Suppressor macrophage treated with lipopolysaccharide for 1 hour (primary cell): ENCODE measurements at places on chromosomes 11 and 22.
A peak's percentile ranks its signal among the peaks of the same experiment; 100 is the strongest.

DNA sequence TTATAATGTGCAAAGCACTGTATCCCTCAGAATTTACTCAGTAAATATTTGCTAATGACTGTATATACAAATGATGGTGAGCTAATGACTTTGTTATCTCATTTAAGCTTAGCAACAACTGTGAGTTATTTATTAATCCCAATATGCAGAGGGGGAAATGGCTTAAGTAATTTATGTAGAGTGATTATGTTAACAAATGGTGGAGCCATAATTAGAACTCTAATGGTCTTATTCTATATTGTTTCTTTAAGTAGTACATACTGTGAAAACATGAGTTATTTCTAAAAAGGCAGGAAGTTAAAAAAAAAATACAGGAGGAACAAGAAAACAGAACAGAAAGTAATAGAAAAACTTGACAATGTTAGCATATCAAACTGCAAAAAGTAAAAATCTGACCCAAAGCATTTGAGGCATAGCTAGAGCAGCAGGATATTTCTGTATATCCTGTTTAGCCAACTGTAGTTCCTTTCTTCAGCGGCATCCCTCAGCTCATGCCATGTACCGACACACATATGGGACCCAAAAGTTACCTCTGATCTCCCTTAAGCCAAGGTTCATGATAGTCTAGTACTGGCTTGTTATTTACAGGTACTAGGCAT, 94.2 kb downstream of the FCHSD2 start:
- peak; percentile 47 for DNase-seq

DNA sequence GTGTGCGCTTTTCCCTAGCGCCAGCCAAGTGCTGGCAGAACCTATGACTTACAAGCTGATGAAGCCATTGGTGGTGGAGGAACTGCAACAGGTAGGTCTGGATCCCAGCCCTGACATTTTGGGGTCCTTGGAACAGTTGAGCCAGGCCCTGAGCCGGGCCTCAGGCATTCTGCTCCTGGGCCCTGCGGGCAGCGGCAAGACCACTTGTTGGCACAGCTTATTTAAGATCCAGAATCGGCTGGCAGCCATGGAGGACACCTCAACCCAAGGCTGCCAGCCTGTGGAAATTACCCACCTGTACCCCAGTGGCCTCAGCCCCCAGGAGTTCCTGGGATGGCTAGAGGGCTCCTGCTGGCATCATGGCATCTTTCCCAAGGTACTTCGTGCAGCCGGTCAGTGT, 49.7 kb downstream of the DNHD1 start:
- no peak for DNase-seq

DNA sequence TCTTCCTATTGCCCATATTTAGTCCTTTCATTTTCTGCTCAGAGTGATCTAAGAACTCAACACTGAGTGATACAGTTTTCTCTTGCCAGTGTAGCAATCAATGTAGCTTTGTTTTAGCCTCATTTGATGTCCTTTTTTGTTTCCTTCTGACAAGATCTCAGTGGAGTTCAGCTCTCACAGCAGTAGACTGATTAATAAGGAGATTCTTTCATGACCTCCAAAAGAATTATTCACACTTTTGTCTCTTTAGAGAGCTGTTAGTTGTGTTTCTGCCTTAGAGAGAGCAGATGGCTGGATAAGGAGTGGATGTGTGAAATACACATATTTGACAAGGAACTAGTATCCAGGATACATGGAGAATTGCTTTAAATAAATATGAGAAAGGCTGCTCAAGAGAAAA, 6.6 kb upstream of the TMEM225 start:
- DNase-seq: no peak

DNA sequence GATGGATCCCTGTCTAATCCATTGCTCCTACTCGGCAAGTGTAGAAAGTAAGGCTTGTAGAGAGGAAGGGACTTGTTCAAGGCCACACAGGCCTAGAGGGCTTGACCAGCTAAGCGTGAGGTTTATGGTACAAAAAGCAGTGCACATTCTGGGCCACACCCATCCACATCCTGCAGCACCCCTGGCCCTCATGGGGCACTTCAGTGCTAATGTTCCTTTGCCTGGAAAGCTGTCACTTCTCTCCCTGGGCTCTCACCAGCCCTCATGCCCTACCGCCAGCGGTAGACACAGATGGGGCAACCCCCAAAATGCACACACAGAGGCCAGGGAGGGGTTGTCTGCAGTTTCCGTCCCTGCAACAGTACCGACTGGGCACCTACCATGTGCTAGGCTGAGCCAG, 7.1 kb upstream of the MGAT3 start:
- no peak for DNase-seq

- no peak for DNase-seq
Observed at GRCh38 chr11:123202155-123203151, 7.4 kb upstream of the CLMP start.

DNA sequence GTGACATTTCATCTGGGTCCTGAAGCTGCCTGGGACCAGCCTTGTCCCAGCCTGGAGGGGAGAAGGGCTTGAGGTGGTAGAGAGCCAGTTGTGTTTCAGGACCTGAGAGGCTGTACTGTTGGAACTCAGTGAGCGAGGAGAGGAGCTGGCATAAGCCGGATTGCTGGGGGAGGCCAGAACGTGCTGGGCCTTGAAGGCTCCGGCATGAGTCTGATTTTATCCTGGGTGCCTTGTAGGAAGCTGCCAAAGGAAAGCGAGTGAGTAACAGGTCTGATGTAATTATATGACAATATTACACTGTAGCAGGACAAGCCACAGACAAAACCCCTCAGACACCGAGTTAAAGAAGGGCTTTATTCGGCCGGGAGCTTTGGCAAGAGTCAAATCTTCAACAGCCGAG, 17.2 kb downstream of the AP2A2 start:
- DNase-seq: peak; percentile 59

GRCh38 chr11:105740164-105740903, 130.5 kb downstream of the GRIA4 start:
- DNase-seq: no peak

GRCh38 chr11:7272373-7272772, 20.7 kb downstream of the SYT9 start:
- DNase-seq: no peak

- no peak for DNase-seq
Observed at GRCh38 chr22:22520667-22521602, 865 bp upstream of the ZNF280A start.

DNA sequence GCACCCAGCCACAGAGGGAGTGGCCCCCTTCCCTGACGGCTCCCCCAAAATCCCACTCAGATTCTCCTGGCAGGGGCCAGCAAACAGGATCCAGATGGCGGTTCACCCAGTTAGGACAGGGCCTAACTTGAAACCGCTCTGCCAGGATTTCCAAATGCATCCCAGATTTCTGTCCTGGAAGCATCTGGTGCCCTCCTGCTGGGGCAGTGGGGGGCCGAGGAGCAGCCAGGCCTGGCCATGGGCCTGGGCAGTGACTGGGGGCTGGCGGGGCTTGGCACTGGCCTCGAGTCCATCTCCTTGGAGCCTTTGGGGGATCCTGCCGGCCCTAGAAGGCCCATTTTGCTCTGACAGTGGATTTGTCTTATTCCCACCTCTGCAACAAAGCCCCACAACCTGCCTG, 17.9 kb upstream of the EMID1 start:
- no peak for DNase-seq

GRCh38 chr11:35426351-35426750, 7.0 kb upstream of the SLC1A2 start:
- DNase-seq: no peak

DNA sequence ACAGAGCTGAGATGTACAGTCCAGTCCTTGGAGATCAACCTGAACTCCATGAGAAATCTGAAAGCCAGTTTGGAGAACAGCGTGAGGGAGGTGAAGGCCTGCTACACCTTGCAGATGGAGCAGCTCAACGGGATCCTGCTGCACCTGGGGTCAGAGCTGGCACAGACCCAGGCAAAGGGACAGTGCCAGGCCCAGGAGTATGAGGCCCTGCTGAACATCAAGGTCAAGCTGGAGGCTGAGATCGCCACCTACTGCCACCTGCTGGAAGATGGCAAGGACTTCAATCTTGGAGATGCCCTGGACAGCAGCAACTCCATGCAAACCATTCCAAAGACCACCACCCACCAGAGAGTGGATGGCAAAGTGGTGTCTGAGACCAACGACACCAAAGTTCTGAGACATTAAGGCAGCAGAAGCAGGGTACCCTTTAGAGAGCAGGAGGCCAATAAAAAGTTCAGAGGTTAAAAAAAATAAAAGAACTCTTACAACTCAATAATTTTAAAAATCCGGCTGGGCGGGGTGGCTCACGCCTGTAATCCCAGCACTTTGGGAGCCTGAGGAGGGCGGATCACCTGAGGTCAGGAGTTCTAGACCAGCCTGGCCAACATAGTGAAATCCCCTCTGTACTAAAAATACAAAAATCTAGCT, 69.9 kb upstream of the RTL6 start:
- DNase-seq: peak; percentile 64

DNA sequence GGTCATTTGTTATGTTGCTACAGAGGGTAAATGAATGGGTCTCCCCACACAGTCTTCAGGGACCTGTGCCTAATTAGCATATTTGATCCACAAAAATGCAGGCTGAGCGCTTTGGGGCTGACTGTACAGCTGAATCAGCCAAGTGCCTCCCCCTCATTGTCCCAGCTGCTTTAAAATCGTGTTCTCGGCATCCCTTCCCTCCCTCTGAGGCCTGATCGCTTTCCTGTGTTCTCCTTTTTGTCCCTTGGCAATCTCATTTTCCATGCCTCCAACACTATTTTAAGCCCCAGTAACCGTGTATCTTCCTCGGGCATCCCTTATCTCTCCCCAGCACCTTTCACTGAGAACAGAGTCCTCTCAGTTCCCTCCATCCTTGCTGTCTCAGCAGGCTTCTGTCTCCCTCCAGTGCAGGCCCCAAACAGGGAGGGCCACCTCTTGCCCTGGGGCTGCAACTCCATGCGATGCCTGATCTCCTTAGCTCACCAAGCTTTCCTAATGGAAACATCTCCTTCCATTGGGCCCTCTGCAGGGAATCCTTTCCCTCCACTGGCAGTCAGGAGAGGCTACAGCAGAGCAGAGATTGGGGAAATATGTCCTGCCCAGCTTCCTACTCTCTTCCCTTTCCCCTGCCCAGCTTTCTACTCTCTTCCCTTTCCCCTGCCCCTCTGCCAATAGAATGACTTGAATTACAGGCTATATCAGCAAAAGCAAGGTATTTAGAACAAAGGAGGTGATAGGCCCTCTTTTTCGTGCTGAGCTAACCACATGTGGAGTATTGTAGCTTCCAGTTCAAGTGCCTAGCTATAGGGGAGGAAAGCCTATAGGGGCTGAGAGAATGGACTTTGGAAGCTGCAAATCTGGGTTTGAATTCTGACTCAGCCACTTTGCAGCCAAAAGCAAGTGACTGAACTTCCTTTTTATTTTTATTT, 13.8 kb downstream of the UQCR10 start:
- DNase-seq: peak; percentile 26

DNA sequence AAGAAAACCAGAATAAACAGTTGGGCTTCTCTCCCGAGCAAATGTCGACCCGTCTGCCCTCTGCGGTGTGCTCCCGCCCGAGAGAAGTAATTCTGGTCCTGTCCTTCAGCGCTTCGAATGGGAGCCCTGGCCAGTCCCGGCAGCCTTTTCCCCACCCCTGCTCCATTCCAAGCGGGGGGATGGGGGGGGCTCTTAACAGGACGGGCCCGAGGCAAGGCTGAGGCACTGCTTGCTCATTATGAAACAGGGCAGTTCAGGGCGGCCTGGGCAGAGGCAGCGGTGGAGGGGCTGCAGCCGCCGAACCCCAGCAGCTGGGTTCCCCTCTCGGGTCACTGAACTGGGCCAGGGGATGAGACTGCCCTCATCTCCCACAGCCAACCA, 9.1 kb downstream of the BACE1-AS start:
- no peak for DNase-seq

GRCh38 chr11:32487270-32487669, 51.9 kb upstream of the WT1 start:
- DNase-seq: peak; percentile 20

GRCh38 chr11:103862802-103863174, 173.7 kb upstream of the DDI1 start:
- DNase-seq: no peak

- DNase-seq: no peak
Observed at GRCh38 chr22:49230194-49230577, 597.5 kb downstream of the BRD1 start.

DNA sequence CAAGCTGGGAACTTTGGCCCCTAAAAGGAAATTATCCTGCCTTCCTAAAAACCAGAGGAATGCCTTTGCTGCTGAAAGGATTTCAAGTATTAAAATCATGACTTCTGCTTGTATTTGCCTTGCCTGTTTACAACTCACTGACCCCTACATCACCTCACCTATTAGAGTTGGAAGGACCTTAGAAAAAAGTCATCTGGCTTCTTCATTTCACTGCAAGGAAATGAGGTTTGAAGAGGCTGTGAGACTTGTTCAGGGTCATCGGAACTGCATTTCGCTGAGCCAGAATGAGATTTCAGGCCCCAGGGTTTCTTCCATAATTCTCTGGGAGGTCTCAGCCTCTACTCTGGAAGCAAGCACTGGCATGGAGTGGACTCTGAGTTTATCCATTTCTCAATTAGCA, 304.1 kb downstream of the BUD13 start:
- no peak for DNase-seq

DNA sequence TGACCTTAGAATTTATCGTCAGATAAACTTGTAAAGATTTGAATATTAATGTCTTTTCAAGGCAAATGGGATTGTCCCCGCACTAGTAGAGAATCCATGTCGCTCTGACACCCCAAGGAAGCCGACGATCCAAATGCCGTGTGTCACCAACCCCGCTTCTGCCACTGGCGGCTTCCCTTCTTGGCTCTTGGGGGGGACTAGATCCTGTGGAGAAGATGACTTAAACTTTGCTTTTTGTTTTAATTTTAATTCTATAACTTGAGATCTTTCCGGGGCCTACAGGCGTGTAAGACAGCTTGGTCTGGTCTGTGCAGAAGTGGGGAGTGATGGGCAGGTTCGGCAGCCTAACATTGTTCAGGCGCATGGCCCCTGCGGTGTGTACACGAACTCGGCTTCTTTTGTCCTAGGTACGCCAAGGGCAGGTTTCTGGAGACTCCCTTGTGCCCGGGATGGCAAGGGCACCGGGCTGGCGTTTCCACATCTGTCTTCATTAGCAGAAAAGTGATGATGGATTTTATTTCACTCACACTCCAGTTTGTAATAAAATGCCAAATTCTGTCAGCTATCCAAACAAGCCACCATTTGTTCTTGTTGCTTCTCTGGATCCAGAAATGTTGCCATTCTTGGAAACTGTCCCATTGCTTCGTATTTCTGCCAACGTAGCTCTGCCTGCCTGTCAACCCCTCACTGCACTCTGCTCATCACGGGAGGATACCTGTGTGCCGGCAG, 6.7 kb downstream of the YDJC start:
- no peak for DNase-seq

GRCh38 chr11:102806296-102806695, 8.3 kb upstream of the MMP1 start:
- no peak for DNase-seq

DNA sequence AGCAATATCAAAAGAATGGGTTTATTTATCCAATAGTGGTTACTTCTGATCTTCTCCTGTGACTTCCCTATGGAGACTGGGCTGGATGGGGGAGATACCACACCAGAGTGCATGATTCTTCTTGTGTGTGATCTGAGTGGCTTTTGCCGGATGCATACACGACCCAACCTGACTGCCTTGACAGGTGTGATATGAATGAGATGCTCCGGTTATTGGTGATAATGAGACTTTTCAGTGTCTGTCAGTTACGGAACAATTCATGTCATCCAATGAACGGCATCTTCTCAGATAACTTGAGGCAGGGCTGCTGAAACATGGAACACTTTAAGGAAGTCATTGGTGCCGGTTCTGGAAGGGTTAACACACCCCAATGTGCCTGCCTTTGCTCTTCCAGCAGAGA, 17.7 kb downstream of the FJX1 start:
- DNase-seq: no peak

GRCh38 chr11:27525824-27526516, 19.4 kb upstream of the LIN7C start:
- no peak for DNase-seq

- no peak for DNase-seq
Observed at GRCh38 chr11:79762279-79762921, 321.6 kb upstream of the TENM4 start.
